NCI-H1417 treated with DMSO at 0.1 percent for 48 hours (cell line): ENCODE measurements at places on chromosomes 16 and 17.

DNA sequence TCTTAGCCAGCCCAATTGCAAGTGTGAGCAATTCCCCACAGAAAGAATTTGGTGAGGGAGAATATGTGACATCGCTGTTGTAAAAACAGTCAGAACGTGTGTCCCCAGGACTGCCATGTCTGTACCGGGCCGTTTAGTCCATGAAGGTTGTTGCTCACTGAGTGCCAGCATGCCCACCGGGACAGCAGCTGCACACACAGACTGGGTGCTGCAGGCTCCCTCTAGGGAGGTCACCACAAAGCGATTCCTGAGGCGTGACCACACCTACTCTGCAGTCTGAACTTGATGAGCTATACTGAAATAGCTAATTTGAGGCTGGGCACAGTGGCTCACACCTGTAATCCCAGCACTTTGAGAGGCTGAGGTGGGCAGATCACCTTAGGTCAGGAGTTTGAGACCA is 44.1 kb upstream of the ADORA2B start:
- DNase-seq: no peak

GRCh38 chr17:33750943-33751701 is 458.0 kb upstream of the ASIC2 start:
- no peak for DNase-seq

- DNase-seq: no peak
Observed at GRCh38 chr17:76137001-76137350, 4.1 kb downstream of the FOXJ1 start.

DNA sequence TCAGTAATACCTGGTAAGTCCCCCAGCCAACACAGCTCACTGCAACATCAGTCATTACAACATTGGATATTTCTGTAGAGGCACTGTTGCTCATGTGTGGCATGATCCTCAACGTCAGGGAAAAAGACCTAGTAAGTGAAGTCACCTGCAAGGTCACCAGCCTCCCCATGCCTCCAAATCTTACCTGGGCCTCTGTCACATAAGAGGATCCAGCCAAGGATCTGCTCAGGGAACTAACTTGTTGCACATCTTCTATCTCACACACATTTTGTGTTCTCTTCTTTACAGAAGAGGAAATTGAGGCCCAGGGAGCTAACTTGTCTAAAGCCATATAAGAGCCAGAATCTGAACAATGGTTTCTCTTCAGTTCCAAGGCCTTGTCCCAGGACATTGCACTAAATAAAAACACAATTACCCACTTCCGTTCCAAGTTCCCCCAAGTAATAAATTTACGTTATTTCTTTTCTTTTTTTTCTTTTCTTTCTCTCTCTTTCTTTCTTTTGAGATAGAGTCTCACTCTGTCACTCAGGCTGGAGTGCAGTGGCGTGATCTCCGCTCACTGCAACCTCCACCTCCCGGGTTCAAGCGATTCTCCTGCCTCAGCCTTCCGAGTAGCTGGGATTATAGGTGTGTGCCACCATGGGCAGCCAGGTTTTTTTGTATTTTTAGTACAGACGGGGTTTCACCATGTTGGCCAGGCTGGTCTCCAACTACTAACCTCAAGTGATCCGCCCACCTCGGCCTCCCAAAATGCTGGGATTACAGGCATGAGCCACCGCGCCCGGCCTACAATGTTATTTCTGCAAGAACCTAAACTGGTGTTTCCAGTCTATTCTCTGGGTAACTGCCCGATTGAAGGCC is 1.3 kb downstream of the SHMT1 start:
- DNase-seq: no peak

DNA sequence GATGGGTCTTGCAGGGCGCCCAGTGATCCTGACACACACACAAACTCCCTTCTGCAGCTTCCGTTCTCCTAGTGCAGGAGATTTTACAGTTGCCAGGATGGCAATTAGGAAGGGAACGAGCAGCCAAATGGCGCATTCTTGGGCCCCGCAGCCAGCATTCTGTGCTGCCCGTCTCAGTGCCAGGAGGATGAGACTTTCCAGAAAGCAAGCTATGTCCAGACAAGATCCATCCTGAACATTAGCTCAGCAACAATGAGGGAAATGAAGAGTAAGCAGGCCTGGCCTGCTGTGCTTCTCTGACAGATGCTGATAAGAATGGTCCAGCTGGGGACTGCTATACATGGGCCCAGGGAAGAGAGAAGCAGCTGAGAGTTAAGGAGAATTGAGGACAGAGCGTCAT is 16.5 kb downstream of the SPPL2C start:
- no peak for DNase-seq

- DNase-seq: no peak
Observed at GRCh38 chr16:83901101-83901500, 2.2 kb downstream of the MLYCD start.

DNA sequence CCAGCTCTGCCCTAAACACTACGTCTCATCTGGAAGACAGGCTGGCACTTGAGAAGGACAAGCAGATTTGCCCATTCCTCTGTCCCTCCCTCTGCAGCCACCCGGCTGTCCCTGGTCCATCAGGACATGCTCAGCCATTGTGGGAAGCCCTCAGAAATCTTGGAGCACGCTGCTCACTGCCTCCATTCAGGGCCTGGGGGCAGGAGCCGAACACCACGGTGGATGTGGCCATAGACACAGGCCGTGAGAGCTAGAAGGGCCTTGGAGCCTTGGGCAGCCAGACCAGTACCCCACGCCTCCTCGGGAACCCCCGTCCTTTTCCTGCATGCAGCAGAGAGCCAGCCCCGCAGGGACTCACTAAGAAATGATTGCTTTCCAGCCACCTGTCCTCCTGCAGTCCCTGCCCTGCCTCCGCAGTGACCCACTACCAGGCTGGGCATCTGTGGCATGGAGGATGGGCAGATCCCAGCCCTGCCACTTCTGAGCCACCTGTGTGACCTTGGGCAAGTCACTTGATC is 3.4 kb downstream of the DOC2A start:
- DNase-seq: no peak

DNA sequence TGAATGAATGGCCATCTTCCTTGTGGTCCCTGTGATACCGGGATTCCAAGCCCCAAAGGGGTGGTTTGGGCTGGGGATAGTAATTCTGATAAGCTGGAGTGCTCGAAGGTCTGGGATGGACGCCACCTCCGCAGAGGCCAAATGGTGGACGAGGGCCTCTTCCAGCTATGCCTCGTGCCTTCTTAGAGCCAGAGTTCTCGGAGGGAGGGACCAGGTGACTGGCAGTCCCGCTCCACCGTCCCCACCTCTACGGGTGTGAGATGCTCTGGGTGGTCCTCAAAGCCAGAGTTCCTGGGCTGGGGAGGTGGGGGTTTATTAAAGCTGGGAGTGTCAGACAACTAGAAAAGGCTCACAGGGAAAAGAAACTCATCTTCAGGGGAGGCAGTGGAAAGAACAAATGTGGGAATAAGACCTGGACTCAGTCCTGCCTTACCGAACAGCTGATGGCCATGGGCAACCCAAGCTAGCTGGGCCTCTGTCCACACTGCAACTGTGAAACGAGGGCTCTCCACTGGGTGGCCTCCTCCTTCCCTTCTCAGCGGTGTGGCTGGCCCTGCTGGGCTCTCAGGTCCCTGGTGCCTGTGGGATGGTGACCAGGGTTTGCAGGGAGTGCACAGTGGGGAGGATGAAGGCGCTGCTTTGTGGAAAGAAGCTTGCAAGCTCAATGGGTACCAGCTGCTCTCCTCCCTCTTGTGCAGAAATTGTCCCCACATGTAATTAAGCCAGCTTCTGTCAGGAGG is 75.2 kb downstream of the N4BP1 start:
- no peak for DNase-seq

DNA sequence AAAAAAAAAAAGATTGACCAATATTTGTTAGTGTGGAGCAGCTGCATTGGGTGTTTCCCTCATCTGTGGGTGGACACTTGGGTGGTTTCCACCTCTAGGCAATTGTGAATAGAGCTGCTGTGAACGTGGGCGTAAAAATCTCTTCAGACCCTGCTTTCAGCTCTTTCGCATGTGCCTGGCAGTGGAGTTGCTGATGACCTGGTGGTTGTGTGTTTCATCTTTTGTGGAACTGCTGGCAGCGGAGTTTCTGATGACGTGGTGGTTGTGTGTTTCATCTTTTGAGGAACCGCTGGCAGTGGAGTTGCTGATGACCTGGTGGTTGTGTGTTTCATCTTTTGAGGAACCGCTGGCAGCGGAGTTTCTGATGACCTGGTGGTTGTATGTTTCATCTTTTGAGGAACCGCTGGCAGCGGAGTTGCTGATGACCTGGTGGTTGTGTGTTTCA is 21.4 kb downstream of the ZC3H18 start:
- DNase-seq: no peak

GRCh38 chr17:33277436-33278100 is 15.5 kb downstream of the ASIC2 start:
- no peak for DNase-seq

DNA sequence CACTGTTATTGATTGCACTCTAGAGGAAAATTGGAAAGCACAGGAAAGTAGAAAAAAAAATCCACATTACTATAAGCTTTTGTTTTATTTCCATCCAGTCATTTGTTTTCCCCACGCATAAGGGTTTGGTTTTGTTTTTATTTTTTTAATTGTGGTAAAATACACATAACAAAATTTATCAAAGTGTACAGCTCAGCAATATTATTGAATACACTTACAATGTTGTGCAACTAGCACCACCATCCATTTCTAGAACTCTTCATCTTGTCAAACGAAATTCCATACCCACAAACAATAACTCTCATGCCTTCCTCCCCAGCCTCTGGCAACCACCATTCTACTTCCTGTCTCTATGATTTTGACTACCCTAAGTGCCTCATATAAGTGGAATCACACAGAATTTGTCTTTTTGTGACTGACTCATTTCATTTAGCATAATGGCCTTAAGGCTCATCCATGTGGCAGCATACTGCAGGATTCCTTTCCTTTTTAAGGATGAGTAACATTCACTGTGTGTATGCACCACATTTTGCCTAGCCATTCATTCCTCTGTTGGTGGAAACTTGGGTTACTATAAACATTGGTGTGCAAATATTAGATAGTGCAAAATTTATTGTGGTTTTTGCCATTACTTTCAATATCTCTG is 11.1 kb downstream of the SPPL2C start:
- no peak for DNase-seq
